ENCODE measurements at places on chromosomes 7 and 10. TPM values are rescaled to one million over a fixed set of nuclear protein-coding genes. Genes with fewer than 3 reads are reported as not detected.

SPDYE11 gene
- total RNA-seq, result not detected

DNA sequence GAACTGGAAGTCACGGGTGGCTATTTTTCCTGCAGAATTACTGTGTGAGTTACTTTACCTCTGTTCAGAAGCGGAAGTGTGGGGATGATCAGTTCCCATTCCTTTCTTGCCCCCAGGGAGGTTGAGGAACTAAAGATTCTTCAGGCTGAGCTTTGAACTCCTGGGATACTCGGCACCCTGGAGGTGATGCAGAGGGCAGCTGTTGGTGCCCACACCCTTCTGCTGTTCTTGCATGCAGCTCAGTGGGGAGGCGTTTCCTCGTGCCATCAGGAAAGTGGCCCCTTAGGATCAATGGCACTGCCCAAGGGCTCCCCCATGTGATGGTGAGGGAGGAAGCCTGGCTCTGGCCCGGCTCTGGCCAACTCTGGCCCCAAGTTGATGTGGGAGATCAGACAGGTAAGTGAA lies 44.7 kb upstream of the MXI1 start:
- H3K4me1 ChIP-seq, result no peaks in the 10 kb centered on the region
- no peaks in the 10 kb centered on the region for H3K27me3 ChIP-seq
- no peaks in the 10 kb centered on the region for H3K36me3 ChIP-seq
- no peak overlapping the region for H3K27ac ChIP-seq

DNA sequence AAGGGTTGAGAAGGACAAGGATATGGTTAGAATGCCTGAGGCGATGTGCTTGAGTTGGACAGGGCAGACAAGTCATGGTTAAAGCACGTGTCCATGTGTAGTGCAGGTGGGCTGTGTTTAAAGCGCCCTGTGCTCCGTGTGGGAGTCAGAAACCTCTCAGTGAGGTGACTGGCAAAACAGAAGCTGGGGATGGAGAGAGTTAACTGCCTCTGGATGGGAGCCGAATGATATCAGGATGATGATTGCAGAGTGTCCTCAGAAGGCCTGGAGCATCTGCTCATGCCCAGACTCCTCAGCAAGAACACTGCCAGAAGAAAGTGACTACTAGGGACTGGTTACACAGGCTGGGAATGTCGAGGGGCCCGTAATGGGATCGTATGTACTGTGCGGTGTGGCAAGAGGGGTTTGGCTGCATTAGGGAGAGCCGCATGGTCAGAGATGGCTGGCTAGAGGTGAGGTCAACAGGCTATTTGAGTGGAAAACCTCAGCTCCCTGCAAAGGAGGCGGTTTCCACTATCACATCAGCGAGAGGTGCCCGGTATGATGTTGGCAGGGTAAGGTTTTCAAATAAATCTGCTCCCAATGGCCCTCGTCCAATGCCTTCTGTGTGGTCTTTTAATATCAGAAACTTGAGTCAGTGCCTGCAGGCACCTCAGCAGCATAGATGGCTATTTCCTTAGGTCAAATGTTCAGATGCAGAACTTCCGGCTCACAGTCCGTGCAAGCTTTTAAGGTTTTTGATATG lies 26.1 kb upstream of the MRC1 start:
- H3K4me3 ChIP-seq, result no peak overlapping the region
- H3K27ac ChIP-seq, result no peak overlapping the region
- H3K4me1 ChIP-seq, result no peaks in the 10 kb centered on the region
- H3K36me3 ChIP-seq, result peaks cover 6% of the 10 kb centered on the region
- no peaks in the 10 kb centered on the region for H3K27me3 ChIP-seq

CLDN4 gene
- total RNA-seq, result 438 TPM

GRCh38 chr7:107924841-107925504 lies 34.0 kb downstream of the DLD start:
- peaks cover 86% of the 10 kb centered on the region for H3K36me3 ChIP-seq
- H3K4me3 ChIP-seq, result no peak overlapping the region

DNA sequence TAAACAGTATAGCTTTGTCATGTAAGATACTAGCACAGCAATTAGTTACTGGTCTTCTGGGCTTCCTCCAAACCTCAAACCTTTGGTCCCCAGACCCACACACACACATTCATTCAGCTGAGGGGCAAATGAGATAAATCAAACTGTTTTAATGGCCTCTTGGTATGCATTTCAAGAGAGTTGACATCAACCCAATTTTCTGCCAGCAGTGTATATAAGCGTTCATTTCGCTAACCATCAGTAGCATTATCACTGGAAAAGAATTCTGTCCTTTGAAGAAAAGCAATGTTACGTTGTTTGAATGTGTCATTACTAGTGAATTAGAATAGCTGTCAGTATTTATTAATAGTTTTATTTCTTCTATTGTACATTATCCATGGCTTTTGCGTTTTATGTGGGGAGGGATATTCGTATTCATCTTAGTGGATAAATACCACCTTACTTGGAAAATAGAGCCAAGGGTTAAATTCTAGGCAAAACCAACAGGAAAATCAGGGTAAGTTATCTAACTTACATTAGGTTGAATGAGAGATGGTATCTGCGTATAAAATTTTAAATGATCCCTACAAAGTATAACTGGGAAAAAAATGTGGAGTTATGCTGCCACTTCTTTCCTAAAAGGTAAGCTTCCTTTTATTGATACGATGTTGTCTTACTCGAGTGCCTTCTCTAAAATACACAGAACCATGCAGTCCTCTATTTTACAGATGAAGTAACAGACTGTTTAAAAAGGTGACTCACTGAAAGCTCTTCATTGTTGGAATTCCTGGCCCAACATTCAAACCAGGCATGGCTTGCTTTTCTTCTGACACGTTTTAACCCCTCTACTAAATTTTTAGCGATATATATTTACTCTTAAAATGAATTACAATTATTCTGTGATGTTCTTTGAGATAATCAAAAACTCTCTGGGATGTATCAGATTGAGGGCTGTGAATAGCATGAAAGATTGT lies 2.0 kb upstream of the ZMYND11 start:
- DNase-seq, result no peak
- no peaks in the 10 kb centered on the region for H3K27me3 ChIP-seq
- H3K4me3 ChIP-seq, result no peak overlapping the region
- H3K4me1 ChIP-seq, result peaks cover 17% of the 10 kb centered on the region
- no peak overlapping the region for H3K27ac ChIP-seq

Measured in Peyer's patch (tissue), 4 donors.